NCI-H1417 treated with DMSO at 0.1 percent for 48 hours (cell line): ENCODE measurements at places on chromosomes 1 and 21.

DNA sequence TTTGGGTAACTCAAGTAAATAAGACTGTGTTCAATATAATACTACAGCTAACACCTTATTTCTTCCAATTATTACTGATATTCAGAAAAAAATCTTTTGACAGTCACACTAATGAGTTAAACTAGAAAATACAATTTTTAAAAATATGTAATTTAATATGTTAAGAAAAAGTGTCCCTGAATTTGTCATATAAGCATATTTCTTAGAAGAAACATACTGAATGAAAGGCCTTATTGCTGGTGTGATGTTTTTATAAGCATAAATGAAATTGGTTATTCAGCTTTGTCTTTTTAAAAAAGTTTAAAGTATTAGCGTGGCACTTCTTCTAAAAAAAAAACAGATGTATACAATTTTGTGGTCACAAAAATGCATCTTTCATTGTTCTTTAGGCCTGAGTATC lies 267.3 kb downstream of the NEGR1 start:
- no peak for DNase-seq

- DNase-seq: no peak
These were observed 4.2 kb upstream of the RIPK4 start for GRCh38 chr21:41770901-41771624.

- DNase-seq: no peak
These were observed 7.3 kb upstream of the PMVK start for GRCh38 chr1:154943649-154944400.

- no peak for DNase-seq
These were observed 14.3 kb downstream of the SETD4 start for GRCh38 chr21:36045993-36046392.

GRCh38 chr1:246001142-246001836 lies 505.8 kb downstream of the SMYD3 start:
- DNase-seq: no peak

- DNase-seq: no peak
These were observed 42.5 kb downstream of the UTP25 start for GRCh38 chr1:209870151-209870831.

- DNase-seq: no peak
These were observed 49.3 kb downstream of the DOP1B start for GRCh38 chr21:36205962-36206361.

GRCh38 chr1:8586438-8586837 lies 231.0 kb downstream of the RERE start:
- DNase-seq: no peak

GRCh38 chr1:5623399-5623798 lies 368.8 kb downstream of the NPHP4 start:
- DNase-seq: no peak

DNA sequence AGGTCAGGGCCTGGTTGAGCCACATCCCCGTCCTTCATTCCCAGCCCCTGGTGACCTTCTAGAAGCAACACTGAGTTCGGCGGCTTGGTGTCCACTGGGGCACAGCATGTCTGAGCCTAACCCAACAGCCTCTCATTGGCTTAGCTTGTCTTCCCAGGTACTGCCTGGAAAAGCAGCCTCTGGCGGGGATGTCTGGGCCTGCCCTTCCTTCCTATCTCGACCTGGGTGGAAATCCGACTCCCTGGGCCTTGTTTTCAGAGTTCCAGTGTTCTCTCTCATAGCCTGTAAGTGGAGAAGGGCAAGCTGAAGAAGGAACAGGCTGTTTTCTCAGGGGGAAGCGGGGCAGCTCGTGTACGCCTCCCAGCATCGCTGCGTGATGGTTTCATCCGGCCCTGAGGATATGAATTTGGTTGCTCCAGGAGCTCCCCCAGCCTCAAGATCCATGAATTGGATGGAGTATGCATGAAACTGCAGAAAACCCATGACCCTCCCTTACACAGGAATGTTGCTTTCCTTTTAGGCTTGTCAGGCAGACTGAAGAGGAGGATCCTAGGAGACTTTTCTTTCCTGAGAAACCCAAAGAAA lies 116.5 kb upstream of the IRF2BP2 start:
- no peak for DNase-seq

- no peak for DNase-seq
These were observed 73.4 kb downstream of the HUNK start for GRCh38 chr21:31946231-31946630.

DNA sequence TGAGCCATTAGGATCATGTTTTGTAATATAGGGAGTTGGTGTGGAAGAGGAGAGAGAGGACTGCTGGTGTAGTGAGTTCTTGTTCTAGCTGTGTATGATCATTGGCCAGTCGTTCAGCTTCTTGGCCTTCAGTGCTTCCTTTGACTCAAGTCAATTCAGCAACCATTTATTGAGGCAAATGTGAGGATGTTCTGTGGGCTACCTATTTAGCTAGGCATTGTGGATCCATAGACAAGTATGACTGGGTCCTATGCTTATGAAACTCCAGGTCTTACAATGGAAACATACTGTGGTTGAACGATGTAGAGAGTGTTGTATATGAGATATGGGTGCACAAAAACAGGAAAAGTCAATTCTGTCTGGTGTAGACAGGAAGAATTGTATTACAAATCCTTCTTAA lies 41.7 kb downstream of the NFIA start:
- DNase-seq: no peak

GRCh38 chr1:22263359-22263758 lies 120.5 kb upstream of the WNT4 start:
- DNase-seq: no peak

DNA sequence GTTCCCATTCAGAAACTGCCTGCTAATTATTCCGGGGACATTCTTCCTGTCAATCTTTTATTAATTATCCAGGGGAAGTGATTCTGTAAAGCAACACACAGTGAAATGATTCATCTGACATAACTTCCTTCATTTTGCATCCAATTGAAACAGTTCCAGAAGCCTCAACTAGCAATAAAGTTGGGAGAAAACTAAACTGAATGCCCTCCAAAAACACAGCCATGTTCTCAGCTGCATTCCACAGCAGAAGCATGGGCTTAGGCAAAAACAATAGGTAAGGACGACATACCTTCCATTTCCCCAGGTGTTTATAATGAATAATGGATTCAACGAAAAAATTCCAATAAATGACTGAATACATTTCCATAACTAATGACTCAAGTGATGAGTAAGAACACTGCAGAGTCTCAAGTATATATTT lies 36.9 kb upstream of the TARBP1 start:
- no peak for DNase-seq

DNA sequence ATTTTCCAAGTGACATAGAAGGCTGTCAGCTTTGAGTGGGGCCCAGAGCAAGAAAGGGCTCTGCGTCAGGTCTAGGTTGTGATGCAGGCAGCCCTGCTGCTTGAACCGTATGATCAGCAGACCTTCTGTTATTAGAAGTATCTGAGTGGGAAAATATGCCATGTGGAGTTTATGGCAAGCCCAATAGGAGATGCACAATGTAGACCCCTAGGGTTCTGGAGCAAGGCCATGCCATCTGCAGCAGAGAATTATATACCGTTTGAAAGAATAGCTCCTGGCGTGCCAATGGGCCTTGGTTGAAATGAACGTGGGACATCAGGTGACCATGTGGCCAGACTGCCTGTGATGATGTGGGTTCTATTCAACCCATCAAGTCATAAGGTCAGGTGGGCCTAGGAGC lies 44.1 kb upstream of the ZBTB18 start:
- DNase-seq: no peak

DNA sequence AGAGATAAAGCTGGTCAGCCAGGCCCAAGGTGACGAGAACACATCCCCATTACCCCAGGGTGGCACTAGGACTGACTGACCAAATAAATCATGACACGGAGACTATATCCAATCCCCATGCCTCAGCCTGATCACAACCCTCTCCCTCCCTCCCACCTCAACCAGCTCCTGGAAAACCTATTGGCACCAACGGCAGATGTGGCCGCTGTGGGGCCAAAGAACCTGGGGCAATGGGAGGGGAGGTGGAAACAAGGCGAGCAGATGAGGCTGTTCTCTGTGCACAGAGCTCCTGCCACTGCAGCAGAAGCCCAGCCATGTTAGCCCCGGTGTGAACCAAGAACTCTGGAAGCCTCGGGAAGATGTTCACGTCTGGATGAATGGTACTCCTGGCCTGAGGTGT lies 77.6 kb downstream of the CD247 start:
- no peak for DNase-seq

- no peak for DNase-seq
These were observed 1.7 kb upstream of the LCA5L start for GRCh38 chr21:39447264-39447663.

DNA sequence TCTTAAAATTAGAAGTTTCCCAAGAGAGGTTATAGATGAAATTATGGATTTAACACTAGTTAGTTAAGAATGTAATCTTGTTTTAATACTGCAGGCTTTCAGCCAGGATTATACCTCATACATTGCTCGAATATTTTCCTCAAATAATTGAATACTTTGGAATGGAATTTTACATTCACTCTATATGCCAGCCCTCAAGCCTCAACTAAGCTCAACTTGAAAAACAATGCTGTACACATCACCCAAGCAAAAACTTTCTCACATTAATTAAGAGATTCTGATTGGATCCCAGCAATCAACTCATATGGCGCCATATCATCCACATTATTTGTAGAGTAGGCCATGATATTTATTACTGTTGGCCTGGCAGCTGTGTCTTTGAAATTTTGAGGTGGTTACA lies 710.7 kb upstream of the ADAMTS5 start:
- DNase-seq: no peak

DNA sequence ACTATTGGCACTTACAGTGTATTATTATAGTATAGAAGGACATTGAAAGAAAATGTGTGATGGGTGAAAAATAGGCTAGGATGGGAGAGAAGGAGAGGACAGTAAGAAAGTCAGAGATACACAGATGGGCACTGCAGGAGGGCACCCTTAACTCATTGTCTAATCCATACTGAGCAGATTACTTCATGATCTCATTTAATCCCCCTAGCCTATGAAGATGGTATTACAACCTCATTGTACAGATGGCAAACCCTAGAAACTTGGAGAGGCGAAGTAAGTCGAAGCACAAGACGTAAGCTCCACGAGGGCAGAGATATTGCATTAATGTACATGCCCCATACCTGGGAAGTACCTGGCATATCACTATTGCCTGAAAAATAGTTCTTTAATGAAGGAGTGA lies 346.9 kb upstream of the DAB1 start:
- no peak for DNase-seq

DNA sequence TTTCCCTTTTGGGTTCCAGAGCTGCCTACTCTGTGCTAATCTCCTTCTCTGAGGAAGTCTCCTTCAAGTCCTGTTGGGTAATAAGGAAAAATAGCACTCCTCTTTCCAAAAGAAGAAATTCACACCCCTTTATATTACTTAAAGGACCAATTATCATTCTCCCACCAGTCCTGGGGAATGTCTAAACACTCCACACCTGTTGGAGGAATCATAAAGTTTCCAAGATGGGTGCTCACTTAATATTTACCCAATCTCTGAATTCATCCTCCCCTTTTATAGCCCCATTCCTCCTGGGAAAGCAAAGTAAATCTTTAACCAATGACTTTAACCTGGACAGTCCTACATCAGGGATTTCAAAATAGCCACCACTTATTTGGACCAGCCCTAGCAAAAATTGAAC lies 873.1 kb downstream of the KCNT2 start:
- no peak for DNase-seq

DNA sequence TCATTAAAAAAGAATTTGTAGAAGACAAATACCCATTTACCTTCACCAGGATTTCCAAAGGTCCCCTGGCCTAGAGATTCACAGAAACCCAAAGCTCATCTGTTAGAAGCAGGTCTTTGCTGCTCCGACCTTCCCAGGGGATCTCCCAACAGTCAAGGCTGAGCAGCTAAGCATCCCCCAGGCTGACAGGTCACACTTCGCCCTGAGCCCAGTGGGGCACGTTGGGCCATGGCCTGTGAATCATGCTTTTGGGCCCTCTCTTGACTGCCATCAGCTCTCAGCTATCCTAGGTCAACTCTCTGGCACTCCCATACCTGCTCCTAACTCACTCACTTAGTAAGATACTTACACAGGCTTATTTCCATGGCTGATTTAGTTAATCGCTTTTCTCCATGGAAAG lies 157.7 kb downstream of the DSCAM start:
- no peak for DNase-seq
